ENCODE measurements at places on chromosomes 12 and 14.

DNA sequence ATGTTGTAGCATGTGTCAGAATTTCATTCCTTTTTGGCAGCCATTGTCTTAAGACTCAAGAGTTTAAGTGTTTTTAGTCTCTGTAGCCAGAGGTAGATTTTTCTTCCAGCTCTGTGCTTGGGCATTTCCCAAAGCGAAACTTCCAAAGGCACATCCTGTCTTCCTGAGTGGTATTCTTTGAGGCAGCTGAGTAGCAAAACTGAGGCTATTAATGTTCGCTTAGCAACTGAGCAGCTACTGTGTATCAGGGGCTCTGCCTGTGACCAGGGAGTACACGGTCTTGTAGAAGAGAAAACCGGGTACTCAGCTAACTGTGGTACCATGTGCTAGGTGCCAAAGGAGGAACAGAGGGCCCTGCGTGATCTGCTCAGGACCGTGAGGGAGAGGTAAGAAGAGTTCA, 52.0 kb downstream of the ETV6 start:
- no peak for DNase-seq

DNA sequence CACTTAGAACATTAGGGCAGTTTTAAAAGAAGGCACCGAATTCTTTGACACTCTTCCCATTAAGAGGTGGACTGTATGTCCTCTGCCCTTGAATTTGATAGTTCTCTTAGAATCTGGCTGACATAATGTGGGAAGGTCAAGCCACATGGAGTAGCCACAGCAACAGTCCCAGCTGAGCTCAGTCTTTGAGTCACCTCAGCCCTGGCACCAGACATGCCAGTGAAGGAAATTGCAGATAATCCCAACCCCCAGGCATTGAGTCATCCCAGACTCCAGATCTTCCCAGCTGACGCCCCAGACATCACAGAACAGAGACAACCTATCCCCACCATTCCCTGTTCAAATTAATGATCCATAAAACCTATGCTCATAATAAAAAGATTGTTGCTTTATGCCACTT, 83.4 kb downstream of the GTF2A1 start:
- no peak for DNase-seq

- no peak for DNase-seq
Measured at GRCh38 chr12:24229031-24229700, 279.7 kb upstream of the SOX5 start.

GRCh38 chr12:63930971-63931370, 86.5 kb downstream of the SRGAP1 start:
- no peak for DNase-seq

GRCh38 chr14:68088451-68088854, 268.9 kb downstream of the RAD51B start:
- no peak for DNase-seq

DNA sequence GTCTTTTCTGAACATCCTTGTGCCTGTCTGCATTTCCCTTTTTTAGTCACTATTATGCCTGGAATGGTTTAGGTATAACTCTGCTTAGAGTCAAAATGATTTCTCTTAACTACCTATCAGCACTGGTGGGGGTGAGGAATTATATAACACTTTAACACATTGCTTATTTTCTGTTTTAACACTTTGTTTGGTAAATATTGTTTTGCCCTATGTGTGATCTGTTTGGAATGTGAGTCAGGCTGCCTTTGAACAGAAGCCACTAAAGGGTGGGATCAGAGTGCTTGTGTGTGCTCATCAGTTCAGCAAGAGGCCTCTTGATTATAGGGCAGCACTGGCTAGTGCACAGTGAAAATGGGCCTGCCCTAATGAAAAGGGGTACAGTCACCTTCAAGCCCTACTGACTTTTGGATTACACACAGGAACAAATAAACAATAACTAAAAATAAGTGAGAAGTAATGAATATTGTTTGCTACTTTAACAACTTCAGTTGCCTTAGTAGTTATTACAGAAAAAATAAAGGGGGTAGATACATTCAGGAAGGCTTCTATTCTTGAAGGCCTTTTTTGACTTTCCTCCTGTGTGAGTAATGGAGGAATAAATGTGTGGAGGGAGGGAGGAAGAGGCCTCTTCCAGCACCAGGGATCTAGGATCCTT, 23.2 kb downstream of the NGDN start:
- no peak for DNase-seq
